ENCODE measurements at places on chromosomes 2 and 18. TPM values are rescaled to one million over a fixed set of nuclear protein-coding genes. Genes with fewer than 3 reads are reported as not detected.

- DNase-seq = no peak
Observed at GRCh38 chr18:4433717-4434116, 21.4 kb downstream of the DLGAP1 start.

GRCh38 chr2:136647039-136647438, 118.3 kb upstream of the THSD7B start:
- no peak for DNase-seq

Gene ACTG2
- 4,458 TPM for total RNA-seq

DNA sequence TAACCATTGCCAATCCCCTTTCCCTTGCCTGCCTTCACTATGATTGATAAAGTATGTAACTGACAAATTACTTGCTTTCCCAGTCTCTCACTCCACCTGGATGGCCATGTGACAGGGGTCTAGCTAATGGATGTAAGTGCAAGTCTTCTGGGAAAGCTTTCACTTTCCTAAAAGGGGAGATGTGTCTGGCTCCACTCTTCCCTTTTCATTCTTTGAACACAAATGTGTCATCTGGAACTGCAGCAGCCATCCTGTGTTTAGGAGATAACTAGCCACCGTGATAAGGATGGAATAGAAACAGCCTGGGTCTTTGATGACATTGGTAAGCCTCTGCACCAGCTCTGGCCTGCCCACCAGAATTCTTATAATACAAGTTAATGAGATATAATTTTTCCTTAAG, 38.2 kb downstream of the SNRPD1 start:
- DNase-seq = no peak

Gene ATP6V1B1
- total RNA-seq = 0.48 TPM

GRCh38 chr2:186195696-186196095, 290.4 kb upstream of the ZC3H15 start:
- DNase-seq = no peak

- no peak for DNase-seq
Observed at GRCh38 chr2:236744716-236745115, 175.1 kb downstream of the ACKR3 start.

GRCh38 chr18:41457765-41458326, 497.2 kb upstream of the PIK3C3 start:
- no peak for DNase-seq

- no peak for DNase-seq
Observed at GRCh38 chr2:60319031-60319547, 234.4 kb downstream of the BCL11A start.

- DNase-seq = no peak
Observed at GRCh38 chr2:107595749-107596148, 230.9 kb upstream of the RGPD4 start.

DNA sequence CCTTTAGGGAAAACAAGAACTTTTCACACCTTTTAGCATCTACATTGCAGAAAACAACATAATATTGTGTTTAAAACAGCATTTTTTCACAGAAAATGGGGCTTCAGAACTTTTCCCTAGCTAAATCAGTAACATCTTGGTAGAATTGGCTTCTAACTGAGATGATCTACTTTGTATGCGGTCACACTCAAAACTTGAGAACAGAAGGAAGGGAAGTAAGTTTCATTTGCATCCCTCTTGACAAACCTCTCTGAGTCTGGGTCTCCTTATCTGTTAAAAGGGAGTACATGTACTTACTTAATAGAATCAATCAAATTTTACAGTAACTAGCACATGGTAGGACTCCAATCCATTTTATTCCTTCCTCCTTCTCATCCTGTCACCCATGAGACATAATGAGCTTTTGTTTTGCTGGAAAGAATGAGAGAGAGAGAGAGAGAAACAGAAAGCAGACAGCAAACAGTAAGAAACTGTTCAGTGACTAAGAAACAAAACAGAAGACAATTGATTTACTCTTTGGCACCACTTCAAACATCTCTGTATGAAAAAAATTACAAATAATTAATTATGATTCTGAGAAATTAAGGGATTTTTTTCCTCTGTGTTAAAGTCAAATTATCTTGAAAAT, 387.3 kb downstream of the SATB2 start:
- DNase-seq = no peak

Gene CXCR2
- 2.0 TPM for total RNA-seq

- no peak for DNase-seq
Observed at GRCh38 chr2:22934747-22935146, 450.2 kb upstream of the KLHL29 start.

Gene GRB14
- 6.2 TPM for total RNA-seq

DNA sequence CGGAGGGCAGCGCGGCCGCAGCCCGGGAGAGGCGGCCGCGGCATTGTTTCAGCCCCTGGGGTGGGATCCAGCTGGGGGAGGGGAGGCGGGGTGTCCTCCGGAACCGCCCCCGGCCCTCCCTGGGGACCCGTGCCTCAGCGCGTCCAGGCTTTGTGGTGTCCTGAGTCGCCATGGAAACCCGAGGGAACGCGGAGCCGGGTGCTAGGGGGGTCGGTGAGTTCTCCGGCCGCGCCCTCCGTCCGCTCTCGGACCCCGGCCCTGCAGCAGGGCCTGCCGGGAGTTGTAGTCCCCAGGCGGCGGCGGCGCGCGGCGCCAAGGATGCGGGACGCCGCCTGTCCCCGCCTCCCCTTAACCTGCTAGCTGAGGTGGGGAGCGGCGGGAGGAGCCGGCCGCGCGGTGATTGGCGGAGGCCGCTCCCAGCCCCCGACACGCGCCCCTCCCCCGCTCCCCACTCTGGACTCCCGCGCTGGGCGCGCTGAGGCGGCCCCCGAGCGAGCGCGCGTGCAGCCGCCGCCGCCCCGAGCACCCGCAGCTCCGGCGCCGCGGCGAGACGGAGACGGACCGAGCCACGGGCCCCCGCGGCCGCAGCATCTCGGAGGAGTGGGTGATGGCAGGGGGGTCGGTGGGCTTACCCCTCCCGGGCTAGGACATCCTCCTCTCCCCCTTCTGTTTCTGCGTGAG, at the start of gene DPYSL5:
DPYSL5 (plus strand) TSS at position 478 of the 681 bp plus-strand sequence. CDS start 50,368 bp downstream, outside the sequence.
- DNase-seq = no peak

DNA sequence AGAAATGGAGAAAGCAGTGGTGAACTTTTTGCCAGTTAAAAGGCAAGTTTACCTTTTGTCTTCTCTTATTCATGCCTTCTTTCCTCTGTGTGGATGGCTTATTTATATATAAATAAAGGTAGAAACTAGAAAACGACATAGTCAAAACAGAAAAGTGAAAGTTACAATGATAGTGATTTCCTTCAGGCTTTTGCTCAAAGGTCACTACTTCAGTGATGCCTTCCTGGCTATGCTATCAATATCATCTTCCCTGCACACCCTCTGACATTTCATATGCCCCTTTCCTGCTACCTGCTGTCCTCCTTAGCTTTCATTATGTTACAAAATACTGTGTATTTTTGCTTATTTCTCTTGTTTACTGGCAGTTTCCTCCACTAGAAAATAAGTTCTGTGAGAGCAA, 132.0 kb upstream of the NOSTRIN start:
- DNase-seq = no peak

Gene HOXD9
- 7.9 TPM for total RNA-seq

Gene CNDP1
- total RNA-seq = 0.19 TPM

DNA sequence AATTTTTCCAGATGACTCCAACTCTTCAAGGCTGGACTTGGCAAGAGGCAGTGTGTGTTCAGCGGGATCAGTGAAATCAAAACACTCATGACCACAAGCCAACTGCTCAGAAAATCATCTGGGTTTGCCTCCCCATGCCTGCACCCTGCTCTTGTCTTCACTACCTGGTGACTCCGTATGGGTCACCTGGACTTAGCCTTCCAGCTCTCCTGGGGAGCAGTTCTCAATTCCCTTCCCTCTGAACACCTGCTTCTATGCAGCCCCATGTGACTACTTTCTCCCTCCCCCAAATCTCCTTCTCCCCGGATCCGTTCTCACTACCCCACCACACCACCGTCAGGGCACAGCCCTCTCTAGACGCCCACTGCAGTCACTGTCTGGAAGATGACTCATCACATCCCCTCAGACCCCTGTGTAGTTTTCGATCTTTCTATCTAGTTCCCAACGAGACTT, 130.2 kb upstream of the ID2 start:
- DNase-seq = peak; percentile 20

Gene CRYGD
- total RNA-seq = not detected

DNA sequence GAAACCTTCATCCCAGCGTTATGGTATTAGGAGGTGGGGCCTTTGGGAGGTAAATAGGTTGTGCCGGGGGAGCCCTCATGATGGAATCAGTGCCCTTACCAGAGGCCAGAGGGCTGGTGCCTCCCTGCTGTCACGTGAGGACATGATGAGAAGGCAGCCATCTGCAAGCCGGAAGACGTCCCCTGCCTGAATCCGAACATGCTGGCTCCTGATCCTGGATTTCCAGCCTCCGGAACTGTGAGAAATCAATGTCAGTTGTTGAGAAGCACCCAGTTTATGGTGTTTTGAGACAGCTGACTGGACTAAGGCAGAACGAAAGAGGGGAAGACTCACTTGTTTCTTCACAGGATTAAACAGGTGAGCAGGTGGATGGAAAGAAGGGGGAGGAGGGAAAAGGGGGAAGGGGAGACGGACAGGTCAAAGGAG, 13.0 kb upstream of the KLF11 start:
- DNase-seq = no peak

GRCh38 chr2:120797421-120798221, 62.0 kb downstream of the GLI2 start:
- DNase-seq = no peak

GRCh38 chr2:73105511-73105971, 7.2 kb downstream of the RAB11FIP5 start:
- peak; percentile 63 for DNase-seq

DNA sequence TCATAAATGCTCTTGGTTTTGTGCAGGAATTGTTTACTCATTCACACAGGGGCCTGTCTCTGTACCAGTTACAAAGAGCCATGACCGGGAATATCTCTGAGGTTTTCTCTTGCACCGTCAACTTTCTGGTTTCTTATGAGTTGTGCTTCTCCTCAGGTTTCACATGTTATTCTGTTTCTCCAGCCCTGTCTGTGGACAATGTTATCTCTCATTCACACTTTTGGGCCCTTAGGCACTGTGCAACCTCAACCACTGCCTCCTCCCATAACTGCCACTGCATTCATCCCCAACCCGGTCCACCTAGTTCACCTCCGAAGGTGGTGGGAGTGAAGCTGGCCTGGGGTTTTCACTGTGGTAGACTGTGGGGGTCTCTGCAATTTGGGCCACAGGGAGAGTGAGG, 22.5 kb upstream of the NEDD4L start:
- no peak for DNase-seq

DNA sequence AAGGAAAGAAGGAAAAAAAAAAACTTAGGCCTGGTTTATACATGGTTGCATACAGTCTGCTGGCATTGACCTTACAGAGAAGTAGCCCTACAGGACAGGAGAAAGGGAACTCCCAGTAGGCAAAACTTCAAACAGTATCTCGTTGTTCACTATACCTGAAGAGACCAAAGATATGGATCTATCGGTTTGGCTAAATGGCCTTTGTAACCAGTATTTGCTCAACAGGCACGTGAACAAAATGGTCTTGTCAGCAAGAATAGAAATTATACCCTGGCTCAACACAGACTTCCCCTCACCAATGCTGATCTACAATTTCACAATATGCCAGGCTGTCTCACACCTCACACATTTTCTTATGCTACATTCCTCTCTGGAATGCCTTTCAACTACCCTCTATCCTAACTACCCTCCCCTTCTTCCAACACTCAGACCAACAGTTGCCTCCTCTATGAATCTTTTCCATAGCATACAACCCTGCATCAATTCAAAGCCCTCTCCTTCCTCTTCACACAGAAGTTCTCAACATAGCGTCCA, 13.7 kb downstream of the HYCC2 start:
- no peak for DNase-seq

Gene ARID5A
- total RNA-seq = 179 TPM

- DNase-seq = no peak
Observed at GRCh38 chr2:84427235-84428138, 31.6 kb downstream of the SUCLG1 start.

Gene MOCOS
- total RNA-seq = 1.3 TPM
